Cerebellar nuclear complex (tissue), 1 donor: ENCODE measurements at places on chromosomes 4 and X.

DNA sequence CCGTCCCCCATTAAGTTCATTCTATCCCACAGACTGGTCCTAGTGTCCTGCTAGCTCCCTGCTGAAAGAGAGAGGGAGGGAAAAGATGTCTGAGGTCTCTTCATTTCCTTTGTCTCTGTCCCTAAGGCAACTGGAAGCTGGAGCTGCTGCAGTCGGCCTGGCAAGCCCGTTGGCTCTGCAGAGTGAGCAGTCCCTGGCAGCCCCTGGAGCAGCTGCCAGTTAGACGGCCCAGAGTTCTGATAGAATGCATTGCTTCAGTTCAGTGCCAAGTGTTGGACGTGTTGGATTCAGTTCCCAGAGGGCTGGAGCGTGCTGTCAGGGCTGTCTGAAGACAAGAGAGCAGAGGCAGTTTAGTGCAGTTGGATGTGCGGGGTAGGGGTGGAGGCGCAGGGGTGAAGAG, 975 bp downstream of the KCNE5 start:
- no peak for DNase-seq

DNA sequence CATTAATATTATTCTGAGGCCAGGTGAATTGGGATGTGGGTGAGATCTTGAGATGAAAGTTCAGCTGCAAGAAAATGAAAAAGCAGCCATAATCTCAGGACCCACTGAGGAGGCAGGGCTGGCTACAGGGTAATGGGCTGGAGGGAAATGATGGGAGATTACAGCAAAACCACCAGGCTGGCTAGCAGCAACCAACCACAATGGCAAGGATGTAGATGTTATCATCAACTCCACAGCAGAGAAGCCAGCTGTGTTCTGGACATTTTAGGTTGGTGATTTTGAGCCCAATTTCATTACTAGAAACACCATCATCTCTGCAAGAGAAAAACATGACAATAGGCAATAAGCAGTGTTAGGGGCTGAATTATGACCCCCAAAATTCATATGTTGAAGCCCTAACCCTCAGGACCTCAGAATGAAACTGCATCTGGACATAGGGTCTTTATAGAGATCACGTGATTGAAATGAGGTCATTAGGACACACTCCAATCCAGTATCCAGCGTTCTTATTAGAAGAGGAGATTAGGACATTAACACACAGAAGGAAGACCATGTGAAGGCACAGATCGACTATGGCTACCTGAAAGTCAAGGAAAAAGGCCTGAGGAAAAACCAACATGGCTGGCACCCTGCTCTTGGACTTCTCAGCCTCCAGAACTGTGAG, 139.8 kb upstream of the KIT start:
- DNase-seq = no peak

- no peak for DNase-seq
Measured at GRCh38 chr4:3136454-3136853, 62.0 kb downstream of the HTT start.

GRCh38 chrX:41332408-41333002, 1.5 kb upstream of the DDX3X start:
- no peak for DNase-seq

DNA sequence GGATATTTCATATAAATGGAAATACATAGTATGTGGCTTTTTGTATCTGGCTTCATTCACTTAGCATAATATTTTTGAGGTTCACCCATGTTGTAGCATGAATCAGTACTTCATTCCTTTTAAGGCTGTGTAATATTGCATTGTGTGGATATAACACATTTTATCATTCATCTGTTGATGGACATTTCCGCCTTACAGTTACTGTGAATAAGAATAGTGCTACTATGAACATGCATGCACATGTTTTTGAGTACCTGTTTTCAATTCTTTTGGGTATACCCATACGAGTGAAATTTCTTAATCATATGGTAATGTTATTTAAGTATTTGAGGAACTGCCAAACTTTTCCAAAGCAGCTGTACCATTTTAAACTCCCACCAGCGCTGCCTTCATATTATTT, 539.6 kb upstream of the DIPK2B start:
- DNase-seq = no peak

DNA sequence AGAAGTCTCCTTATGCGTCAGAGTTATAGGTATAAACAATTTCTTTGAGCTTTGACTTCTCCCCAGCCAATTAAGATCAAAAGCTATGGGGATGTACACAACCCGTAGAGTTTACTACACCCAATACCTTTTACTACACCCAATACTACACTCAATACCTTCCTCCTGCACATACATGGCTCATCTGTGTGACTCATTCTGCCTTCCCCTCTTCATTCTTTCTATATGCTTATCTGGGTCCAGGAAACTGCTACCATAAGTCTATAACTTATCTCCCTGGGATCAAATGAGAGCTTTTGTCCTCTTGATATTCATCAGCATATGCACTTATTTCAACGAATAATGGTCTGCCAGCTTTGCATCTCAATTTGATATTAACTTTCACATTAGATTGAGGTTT, 28.2 kb downstream of the ANKRD50 start:
- DNase-seq = no peak
